ENCODE measurements at places on chromosomes 1 and 21. TPM values are rescaled to one million over a fixed set of nuclear protein-coding genes. Genes with fewer than 3 reads are reported as not detected.

- H3K27me3 ChIP-seq = no peaks in the 10 kb centered on the region
- DNase-seq = no peak
- H3K4me3 ChIP-seq = no peak overlapping the region
- H3K27ac ChIP-seq = no peak overlapping the region
- no peaks in the 10 kb centered on the region for H3K36me3 ChIP-seq
These were observed 32.4 kb upstream of the RGS7 start for GRCh38 chr1:241389400-241389799.

GRCh38 chr21:34357889-34358288 lies 5.9 kb upstream of the KCNE2 start:
- no peak overlapping the region for H3K4me3 ChIP-seq
- no peaks in the 10 kb centered on the region for H3K36me3 ChIP-seq
- no peak overlapping the region for H3K27ac ChIP-seq
- DNase-seq = no peak
- peaks cover 34% of the 10 kb centered on the region for H3K27me3 ChIP-seq

DNA sequence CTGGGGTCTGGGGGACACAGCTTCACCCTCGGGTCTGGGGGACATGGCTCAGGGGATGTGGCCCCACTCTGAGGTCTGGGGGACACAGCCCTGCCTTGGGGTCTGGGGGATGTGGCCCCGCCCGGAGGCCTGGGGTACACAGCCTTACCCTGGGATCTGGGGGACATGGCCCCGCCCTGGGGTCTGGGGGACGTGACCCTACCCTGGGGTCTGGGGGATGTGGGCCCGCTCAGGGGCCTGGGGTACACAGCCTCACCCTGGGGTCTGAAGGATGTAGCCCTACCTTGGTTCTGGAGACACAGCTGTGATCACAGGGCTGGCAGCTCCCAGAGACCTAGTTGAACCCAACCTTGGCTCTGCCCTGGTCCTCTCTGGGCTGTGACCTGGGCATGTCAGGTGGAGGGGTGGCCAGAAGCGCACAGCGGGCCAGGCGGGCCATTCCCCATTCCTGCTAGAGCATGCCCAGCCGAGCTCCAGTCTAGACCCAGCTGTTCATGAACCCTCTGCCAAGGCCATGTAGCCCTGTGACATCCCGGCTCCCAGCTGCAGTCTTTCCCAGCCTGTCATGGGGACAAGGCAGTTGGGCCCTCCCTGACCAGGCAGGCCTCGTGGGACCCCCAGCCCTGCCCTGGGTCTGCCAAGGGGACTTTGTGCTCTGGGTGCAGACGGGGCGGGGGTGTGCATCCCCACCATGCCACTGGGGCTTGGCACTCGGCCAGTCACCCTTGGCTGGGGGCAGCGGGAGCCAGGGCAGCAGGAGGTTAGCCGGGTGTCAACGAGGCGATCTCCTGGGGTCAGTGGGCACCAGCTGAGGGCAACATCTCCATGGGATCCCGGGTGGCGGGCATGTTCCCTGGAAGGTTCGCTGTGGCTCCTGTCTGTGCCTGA lies 43.9 kb downstream of the WNT9A start:
- DNase-seq = no peak
- no peak overlapping the region for H3K27ac ChIP-seq
- no peak overlapping the region for H3K4me3 ChIP-seq
- no peaks in the 10 kb centered on the region for H3K36me3 ChIP-seq
- H3K4me1 ChIP-seq = no peaks in the 10 kb centered on the region
- H3K27me3 ChIP-seq = no peaks in the 10 kb centered on the region

DNA sequence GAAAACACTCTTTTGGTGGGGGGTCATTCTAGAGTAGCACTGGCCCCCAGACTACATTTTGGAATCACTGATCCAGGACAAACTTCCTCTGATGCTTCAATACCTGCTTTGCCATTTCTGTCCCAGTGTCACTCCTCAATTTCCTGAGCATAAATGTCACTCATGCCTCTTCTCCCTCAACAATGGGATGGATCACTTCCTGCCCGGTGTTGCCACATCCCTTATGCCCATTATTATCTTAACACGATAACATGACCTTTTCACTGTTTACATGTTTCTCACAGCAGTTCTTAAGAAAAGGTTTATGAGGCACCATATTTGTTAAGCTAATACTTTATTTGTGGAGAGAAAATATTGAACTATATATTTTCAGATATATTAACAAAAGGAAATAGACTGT lies 3.9 kb upstream of the ITLN1 start:
- no peaks in the 10 kb centered on the region for H3K27me3 ChIP-seq
- H3K27ac ChIP-seq = no peak overlapping the region
- H3K36me3 ChIP-seq = no peaks in the 10 kb centered on the region
- H3K4me1 ChIP-seq = no peaks in the 10 kb centered on the region

The TFF3 gene
- total RNA-seq = not detected

DNA sequence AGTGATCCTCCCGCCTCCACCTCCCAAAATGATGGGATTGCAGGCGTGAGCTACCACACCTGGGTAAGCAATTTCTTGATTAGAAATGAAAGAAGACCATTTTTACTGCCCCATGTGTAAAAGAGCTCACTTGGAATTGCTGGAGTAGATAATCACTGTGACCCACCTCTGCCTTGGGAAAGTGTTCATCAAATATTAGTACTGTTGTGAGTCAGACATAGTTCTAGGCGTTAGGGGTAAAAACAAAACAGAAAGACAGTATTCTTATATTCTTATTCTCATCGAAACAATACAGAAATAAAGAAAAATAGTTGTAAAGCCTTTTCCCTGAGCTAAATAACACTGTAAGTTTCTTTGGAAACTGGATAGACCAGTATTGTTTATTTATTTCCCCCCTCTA lies 36.2 kb downstream of the CELF3 start:
- H3K27me3 ChIP-seq = no peaks in the 10 kb centered on the region
- no peak for DNase-seq
- H3K36me3 ChIP-seq = peaks cover 3% of the 10 kb centered on the region
- H3K4me1 ChIP-seq = peaks cover 13% of the 10 kb centered on the region
- H3K4me3 ChIP-seq = peak overlapping the region; percentile 39

The LRRC53 gene
- total RNA-seq = not detected

- no peak overlapping the region for H3K27ac ChIP-seq
- peak; percentile 82 for DNase-seq
- H3K4me1 ChIP-seq = no peaks in the 10 kb centered on the region
These were observed 18.1 kb downstream of the PLOD1 start for GRCh38 chr1:11952455-11953109.

The TRIM17 gene
- total RNA-seq = under 0.01 TPM

- DNase-seq = no peak
- H3K27ac ChIP-seq = no peak overlapping the region
- peaks cover 3% of the 10 kb centered on the region for H3K4me1 ChIP-seq
- H3K27me3 ChIP-seq = no peaks in the 10 kb centered on the region
- H3K4me3 ChIP-seq = no peak overlapping the region
These were observed 113.6 kb downstream of the MRPL39 start for GRCh38 chr21:25493722-25494121.

The S100A9 gene
- total RNA-seq = 0.59 TPM

The KRTAP19-1 gene
- total RNA-seq = not detected

- H3K27me3 ChIP-seq = no peaks in the 10 kb centered on the region
- no peak overlapping the region for H3K27ac ChIP-seq
- no peaks in the 10 kb centered on the region for H3K36me3 ChIP-seq
These were observed 130.5 kb downstream of the DISC1 start for GRCh38 chr1:231757101-231757404.

- H3K36me3 ChIP-seq = no peaks in the 10 kb centered on the region
- DNase-seq = no peak
- peaks cover 56% of the 10 kb centered on the region for H3K27me3 ChIP-seq
These were observed 9.4 kb upstream of the NT5C1A start for GRCh38 chr1:39681294-39681693.

DNA sequence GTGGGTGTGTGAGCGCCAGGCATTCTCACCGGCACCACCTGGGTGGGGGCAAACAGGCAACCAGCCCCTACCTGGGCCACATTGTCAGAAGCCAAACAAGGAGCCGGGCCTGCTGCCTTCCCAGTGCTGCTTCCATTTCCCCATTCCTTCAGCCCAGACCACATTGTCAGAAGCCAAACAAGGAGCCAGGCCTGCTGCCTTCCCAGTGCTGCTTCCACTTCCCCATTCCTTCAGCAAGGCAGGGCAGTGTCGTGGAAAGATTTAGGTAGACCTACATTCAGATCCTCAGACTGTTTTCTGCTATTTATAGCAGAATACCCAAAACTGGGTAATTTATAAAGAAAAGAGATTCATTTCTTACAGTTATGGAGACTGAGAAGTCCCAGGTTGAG lies 47.0 kb upstream of the EFHD2 start:
- H3K4me1 ChIP-seq = peaks cover 2% of the 10 kb centered on the region
- no peak overlapping the region for H3K4me3 ChIP-seq
- no peak overlapping the region for H3K27ac ChIP-seq
- no peaks in the 10 kb centered on the region for H3K36me3 ChIP-seq
- no peaks in the 10 kb centered on the region for H3K27me3 ChIP-seq
- no peak for DNase-seq

GRCh38 chr21:44503901-44504399 lies 36.0 kb downstream of the KRTAP10-1 start:
- H3K36me3 ChIP-seq = no peaks in the 10 kb centered on the region
- no peaks in the 10 kb centered on the region for H3K4me1 ChIP-seq
- no peak for DNase-seq
- no peak overlapping the region for H3K27ac ChIP-seq
- H3K27me3 ChIP-seq = peaks cover 3% of the 10 kb centered on the region
- H3K4me3 ChIP-seq = no peak overlapping the region

GRCh38 chr1:208192995-208193394 lies 51.2 kb downstream of the PLXNA2 start:
- peaks cover 14% of the 10 kb centered on the region for H3K4me1 ChIP-seq
- no peak for DNase-seq
- no peaks in the 10 kb centered on the region for H3K27me3 ChIP-seq
- H3K36me3 ChIP-seq = no peaks in the 10 kb centered on the region

- H3K4me1 ChIP-seq = no peaks in the 10 kb centered on the region
- peaks cover 15% of the 10 kb centered on the region for H3K27me3 ChIP-seq
- peak overlapping the region; percentile 44 for H3K4me3 ChIP-seq
- no peaks in the 10 kb centered on the region for H3K36me3 ChIP-seq
- H3K27ac ChIP-seq = no peak overlapping the region
These were observed 16.3 kb upstream of the ACKR1 start for GRCh38 chr1:159188375-159188788.

The OR14A16 gene
- not detected for total RNA-seq

The KCNJ6 gene
- 0.36 TPM for total RNA-seq

DNA sequence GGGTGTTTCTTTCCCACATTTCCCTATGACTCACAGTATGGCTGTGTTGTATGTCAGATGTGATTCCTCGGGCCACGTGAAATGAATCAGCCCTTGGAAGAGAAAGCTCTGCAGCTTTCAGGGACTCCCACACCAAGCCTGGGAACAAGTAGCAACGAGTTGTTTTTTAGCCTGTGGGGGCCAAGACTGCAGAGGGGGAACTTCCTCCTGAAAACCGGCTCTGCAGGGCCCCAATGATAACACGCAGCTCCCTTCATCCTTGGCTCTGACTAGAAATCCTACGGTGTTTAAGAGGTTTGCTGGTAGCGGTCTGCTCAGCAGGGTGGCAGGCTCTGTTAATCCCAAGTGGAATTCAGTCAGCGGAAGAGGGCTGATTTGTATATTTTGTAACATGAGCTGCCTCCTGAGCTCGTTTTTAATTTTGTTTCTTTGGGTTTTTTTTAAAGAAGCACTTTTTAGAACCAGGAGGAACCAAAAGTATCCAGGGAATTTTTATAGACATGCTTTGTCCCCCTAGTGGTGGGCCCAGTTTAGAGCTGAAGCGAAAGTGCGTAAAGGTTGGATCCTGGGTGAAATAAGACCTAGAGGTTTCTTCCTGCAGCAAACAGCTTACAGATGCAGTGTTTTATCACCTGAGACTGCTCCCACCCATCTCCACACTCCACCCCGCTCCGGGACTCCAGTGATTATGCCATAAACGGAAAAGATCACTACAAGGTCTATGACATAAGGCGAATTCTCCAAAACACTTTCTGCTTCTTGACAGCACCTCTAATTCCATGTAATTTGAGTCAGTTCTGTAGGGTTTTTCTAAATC lies 48.8 kb downstream of the LAMC2 start:
- no peaks in the 10 kb centered on the region for H3K27me3 ChIP-seq
- peak overlapping the region; percentile 64 for H3K4me3 ChIP-seq

The ILDR2 gene
- total RNA-seq = under 0.01 TPM

The HFM1 gene
- total RNA-seq = 0.36 TPM

- DNase-seq = peak; percentile 89
- H3K4me1 ChIP-seq = peaks cover 14% of the 10 kb centered on the region
- H3K4me3 ChIP-seq = no peak overlapping the region
- H3K27ac ChIP-seq = peak overlapping the region; percentile 94
- H3K27me3 ChIP-seq = no peaks in the 10 kb centered on the region
- no peaks in the 10 kb centered on the region for H3K36me3 ChIP-seq
These were observed 3.9 kb upstream of the STIL start for GRCh38 chr1:47317841-47318240.

DNA sequence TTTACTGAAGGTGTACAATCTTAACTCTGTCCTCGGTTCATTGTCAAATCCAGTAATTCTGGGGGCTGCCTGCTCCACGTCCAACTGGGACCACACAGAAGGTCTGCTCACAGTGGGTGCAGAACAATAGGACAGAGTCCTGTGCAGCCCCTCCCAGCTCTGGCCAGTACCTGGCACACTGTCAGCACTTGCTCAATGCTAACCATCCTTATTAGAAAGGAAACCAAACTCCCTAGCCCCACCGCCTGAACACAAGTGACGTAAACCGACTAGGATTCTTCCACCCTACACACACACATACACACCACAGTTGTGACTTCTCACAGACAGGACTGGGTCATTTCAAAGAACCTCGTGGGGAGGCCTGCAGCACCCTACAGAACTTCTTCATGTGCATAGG lies 5.2 kb downstream of the BCAR3 start:
- no peak for DNase-seq
- H3K36me3 ChIP-seq = peaks cover 26% of the 10 kb centered on the region
- H3K27me3 ChIP-seq = no peaks in the 10 kb centered on the region
- no peak overlapping the region for H3K4me3 ChIP-seq
- peaks cover 68% of the 10 kb centered on the region for H3K4me1 ChIP-seq
- H3K27ac ChIP-seq = peak overlapping the region; percentile 50

DNA sequence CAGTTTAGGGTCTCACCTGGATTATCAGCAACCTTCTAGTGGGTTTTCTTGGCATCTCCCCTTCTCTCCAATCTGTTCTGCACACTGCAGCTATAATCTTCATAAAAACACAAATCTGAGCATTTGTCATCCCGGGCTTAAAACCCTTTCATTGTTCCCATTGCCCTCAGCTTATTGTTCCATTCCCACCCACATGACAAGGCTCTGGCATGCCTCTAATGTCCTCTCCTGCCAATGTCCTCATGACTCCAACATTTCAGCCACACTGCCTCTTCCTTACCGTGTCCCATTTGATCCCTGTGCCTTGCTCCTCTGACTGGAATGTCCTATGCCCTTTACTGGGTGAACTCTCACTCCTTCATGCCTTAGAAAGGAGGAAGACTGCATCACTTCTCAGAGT lies 7.5 kb upstream of the DPH2 start:
- no peak overlapping the region for H3K4me3 ChIP-seq
- DNase-seq = no peak
- no peak overlapping the region for H3K27ac ChIP-seq

Data from osteoblast (primary cell).